ENCODE measurements at places on chromosomes 5 and 9.

GRCh38 chr9:92439921-92440750 is 15.9 kb upstream of the OMD start:
- H3K27ac ChIP-seq: no peak overlapping the region
- H3K4me1 ChIP-seq: no peaks in the 10 kb centered on the region
- no peak for DNase-seq
- no peaks in the 10 kb centered on the region for H3K27me3 ChIP-seq
- H3K36me3 ChIP-seq: no peaks in the 10 kb centered on the region
- H3K4me3 ChIP-seq: no peak overlapping the region

GRCh38 chr9:78909566-78909965 is 612.6 kb downstream of the PSAT1 start:
- H3K27me3 ChIP-seq: no peaks in the 10 kb centered on the region
- H3K4me3 ChIP-seq: no peak overlapping the region
- DNase-seq: no peak
- no peak overlapping the region for H3K27ac ChIP-seq
- no peaks in the 10 kb centered on the region for H3K36me3 ChIP-seq
- H3K4me1 ChIP-seq: no peaks in the 10 kb centered on the region

GRCh38 chr9:73597771-73598170 is 446.1 kb downstream of the ANXA1 start:
- peaks cover 17% of the 10 kb centered on the region for H3K27me3 ChIP-seq
- H3K4me3 ChIP-seq: no peak overlapping the region
- H3K4me1 ChIP-seq: no peaks in the 10 kb centered on the region
- H3K27ac ChIP-seq: no peak overlapping the region
- no peak for DNase-seq

DNA sequence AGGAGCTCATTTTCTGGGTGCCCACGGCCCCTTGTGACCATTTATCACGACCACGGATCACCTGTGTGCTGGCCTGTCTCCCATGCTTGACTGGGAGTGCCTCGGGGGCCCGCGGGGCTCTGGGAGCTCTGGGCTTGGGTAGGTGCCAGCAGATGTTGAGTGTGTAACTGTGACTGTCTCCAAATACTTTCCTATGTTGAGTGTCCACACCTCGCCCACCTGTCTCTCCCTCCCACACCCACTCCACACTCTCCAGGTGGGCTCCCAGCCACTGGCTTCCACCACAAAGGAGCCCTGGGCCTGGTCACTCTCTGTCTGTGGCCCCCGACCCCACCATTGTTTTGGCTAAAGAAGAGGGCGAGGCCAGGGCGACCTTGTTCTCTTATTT is 196.4 kb downstream of the CDK5RAP2 start:
- H3K4me1 ChIP-seq: no peaks in the 10 kb centered on the region
- no peak overlapping the region for H3K27ac ChIP-seq
- no peaks in the 10 kb centered on the region for H3K27me3 ChIP-seq
- no peak for DNase-seq
- H3K36me3 ChIP-seq: no peaks in the 10 kb centered on the region

DNA sequence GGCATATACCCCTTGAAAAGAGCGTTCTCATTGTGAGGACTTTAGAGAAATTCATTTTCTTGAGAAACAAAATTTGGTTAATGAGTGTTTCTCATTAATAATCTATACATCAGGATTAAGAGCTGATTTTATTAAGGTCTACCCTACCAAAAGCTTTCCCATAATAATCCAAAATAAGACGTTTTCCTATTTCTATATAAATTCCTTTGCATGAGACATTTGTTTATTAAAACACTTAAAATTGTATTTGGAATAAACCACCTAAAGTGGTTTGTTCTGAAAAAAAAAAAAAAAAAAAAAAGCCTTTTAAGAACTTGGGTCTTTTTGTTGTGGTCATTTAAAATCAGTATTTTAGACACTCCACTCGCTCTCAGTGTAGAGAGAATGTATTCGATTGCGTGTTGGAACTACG is 695 bp upstream of the TMOD1 start:
- H3K36me3 ChIP-seq: no peaks in the 10 kb centered on the region
- peaks cover 5% of the 10 kb centered on the region for H3K27me3 ChIP-seq
- H3K27ac ChIP-seq: no peak overlapping the region
- no peak for DNase-seq
- H3K4me3 ChIP-seq: peak overlapping the region; percentile 48

DNA sequence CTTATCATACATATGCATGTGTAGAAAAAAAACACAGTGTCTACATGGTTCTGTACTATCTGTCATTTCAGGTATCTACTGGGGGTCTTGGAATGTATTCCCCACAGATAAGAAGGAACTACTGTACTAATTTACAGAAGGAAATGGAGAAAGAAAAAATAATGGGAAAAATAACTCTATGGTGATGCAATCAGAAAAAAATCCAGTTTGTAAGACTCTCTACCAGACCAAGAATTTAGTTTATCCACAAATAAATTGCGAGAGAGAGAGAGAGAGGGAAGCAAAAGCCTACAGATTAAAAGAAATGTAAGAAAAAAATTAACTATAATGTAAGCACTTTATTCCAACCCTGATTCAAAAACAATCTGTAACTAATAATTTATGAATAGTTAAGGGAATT is 708.6 kb upstream of the ZNF608 start:
- no peaks in the 10 kb centered on the region for H3K27me3 ChIP-seq
- H3K27ac ChIP-seq: no peak overlapping the region
- no peak for DNase-seq
- no peak overlapping the region for H3K4me3 ChIP-seq
- no peaks in the 10 kb centered on the region for H3K4me1 ChIP-seq

DNA sequence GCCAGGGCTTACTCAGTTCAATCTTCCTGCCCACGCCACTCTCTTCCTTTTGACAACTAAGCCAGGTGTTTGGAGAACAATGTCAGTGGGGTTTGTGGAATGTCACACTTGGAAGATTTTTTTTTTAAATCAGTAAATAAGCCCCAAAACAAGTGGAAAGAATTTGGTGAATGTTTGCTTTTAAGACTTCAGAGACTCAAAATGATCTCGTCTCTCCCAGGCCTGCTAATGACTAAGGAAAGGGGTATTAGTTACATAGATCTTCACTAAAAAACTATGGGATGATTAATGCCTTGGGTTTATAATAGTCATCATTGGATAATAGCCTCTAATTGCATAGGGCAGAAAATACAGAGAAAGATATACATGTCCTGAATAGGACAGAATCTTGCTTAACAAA is 166.4 kb downstream of the DMRT2 start:
- no peaks in the 10 kb centered on the region for H3K27me3 ChIP-seq
- no peak for DNase-seq
- no peak overlapping the region for H3K4me3 ChIP-seq
- H3K27ac ChIP-seq: no peak overlapping the region
- no peaks in the 10 kb centered on the region for H3K4me1 ChIP-seq
- H3K36me3 ChIP-seq: no peaks in the 10 kb centered on the region

DNA sequence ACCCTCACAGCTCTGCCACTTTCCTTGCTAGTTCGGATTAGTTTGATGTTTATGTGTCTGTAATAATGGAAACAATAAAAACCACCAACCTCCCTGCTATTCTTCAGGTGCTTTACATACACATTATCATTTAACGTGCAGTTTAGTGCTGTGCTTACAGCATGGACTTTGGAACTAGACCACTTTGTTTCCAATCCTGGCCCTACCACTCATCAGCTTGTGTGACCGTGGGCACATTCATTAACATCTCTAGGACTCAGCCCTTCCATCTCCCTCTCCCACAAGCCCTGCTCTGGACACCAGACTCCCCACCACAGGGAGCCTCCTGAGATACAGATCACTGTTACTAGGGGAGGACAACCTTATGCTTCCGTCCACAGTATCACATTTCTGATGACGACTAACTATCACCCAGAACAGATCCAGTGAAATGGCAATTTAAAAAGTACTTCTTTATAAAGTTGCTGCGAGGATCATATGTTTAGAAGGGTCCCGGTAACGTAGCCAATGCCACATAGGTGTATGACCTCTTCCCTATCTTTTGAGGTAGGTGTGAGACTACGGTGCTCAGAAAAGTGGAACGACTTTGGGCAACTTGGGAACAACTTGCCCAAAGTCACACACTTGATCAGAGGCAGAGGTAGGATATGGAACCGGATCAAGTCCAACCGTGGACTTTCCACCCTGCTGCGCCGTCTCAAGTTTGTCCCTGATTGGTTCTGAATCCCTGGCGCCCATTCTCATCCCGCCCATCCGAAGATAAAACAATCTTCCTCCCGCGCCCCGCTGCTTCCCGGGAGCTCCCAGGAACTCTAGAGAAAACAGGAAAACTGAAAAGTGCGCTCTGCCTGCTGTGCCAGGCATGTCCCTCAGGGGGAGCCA is 132.4 kb upstream of the NIPBL start:
- peak overlapping the region; percentile 87 for H3K27ac ChIP-seq
- peak overlapping the region; percentile 74 for H3K4me3 ChIP-seq
- DNase-seq: peak; percentile 76
- no peaks in the 10 kb centered on the region for H3K27me3 ChIP-seq
- H3K4me1 ChIP-seq: peaks cover 13% of the 10 kb centered on the region

- no peaks in the 10 kb centered on the region for H3K27me3 ChIP-seq
- no peaks in the 10 kb centered on the region for H3K4me1 ChIP-seq
- no peak overlapping the region for H3K4me3 ChIP-seq
- no peak overlapping the region for H3K27ac ChIP-seq
- no peak for DNase-seq
These were observed 8.6 kb downstream of the SLC12A2 start for GRCh38 chr5:128092144-128092543.

GRCh38 chr9:117290856-117291622 is 123.8 kb downstream of the ASTN2 start:
- no peak for DNase-seq
- H3K4me1 ChIP-seq: no peaks in the 10 kb centered on the region
- no peaks in the 10 kb centered on the region for H3K27me3 ChIP-seq
- H3K4me3 ChIP-seq: no peak overlapping the region
- H3K27ac ChIP-seq: no peak overlapping the region

- no peak for DNase-seq
- H3K27ac ChIP-seq: no peak overlapping the region
- no peaks in the 10 kb centered on the region for H3K36me3 ChIP-seq
- H3K4me3 ChIP-seq: no peak overlapping the region
These were observed 103.1 kb downstream of the PAX5 start for GRCh38 chr9:36930941-36931340.

DNA sequence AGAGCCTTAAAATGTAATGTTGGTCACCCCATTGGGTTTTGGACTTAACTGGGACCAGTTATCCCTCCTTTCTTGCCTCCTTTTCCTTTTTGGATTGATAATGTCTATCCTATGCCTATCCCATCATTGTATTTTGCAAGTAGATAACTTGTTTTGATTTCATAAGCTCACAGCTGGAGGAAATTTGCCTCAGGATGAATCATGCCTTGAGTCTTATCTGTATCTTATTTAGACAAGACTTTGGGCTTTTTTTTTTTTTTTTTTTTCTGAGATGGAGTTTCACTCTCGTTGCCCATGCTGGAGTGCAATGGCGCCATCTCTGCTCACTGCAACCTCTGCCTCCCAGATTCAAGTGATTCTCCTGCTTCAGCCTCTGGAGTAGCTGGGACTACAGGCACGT is 443.3 kb downstream of the DNAH5 start:
- no peaks in the 10 kb centered on the region for H3K27me3 ChIP-seq
- H3K27ac ChIP-seq: no peak overlapping the region
- H3K4me3 ChIP-seq: no peak overlapping the region
- H3K4me1 ChIP-seq: no peaks in the 10 kb centered on the region
- DNase-seq: no peak
- no peaks in the 10 kb centered on the region for H3K36me3 ChIP-seq

DNA sequence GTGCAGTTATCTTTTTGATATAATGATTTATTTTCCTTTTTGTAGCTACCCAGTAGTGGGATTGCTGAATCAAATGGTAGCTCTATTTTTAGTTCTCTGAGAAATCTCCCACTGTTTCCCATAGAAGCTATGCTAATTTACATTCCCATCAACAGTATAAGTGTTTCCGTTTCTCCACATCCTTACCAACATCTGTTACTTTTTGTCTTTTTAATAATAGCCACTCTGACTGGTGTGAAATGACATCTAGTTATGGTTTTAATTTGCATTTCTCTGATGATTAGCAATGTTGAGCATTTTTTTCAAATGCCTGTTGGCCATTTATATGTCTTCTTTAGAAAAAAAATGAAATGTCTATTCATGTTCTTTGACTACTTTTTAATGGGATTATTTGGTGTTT is 94.7 kb downstream of the SERINC5 start:
- H3K4me1 ChIP-seq: no peaks in the 10 kb centered on the region
- H3K36me3 ChIP-seq: 0 out of 2 replicates have a peak, but pooled peaks cover 2% of the 10 kb centered on the region
- no peak overlapping the region for H3K4me3 ChIP-seq

- H3K4me1 ChIP-seq: no peaks in the 10 kb centered on the region
- no peaks in the 10 kb centered on the region for H3K36me3 ChIP-seq
These were observed 149.1 kb upstream of the KLF4 start for GRCh38 chr9:107638521-107639310.

DNA sequence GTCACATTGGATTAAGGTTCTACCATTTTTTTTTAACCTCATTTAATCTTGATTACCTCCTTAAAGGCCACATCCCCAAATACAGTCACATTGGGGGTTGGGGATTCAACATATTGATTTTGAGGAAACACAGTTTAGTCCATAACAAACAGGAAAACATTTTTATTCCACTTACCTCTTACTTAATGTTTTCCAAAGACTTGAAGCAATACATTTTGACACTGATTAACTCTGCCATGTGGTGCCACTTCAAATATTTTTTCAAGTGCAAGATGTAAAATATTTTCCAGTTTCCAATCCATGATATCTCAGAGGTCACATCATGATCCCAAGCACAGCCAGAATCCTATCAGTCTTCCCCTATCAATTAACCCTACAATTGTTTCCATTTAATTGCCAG is 548.0 kb downstream of the CSNK1G3 start:
- no peak overlapping the region for H3K27ac ChIP-seq
- H3K27me3 ChIP-seq: no peaks in the 10 kb centered on the region
- DNase-seq: no peak
- H3K36me3 ChIP-seq: no peaks in the 10 kb centered on the region
- H3K4me3 ChIP-seq: no peak overlapping the region

GRCh38 chr9:91023741-91024140 is 222.1 kb downstream of the SYK start:
- H3K27me3 ChIP-seq: no peaks in the 10 kb centered on the region
- H3K4me1 ChIP-seq: no peaks in the 10 kb centered on the region
- H3K27ac ChIP-seq: no peak overlapping the region
- DNase-seq: no peak
- H3K4me3 ChIP-seq: no peak overlapping the region

DNA sequence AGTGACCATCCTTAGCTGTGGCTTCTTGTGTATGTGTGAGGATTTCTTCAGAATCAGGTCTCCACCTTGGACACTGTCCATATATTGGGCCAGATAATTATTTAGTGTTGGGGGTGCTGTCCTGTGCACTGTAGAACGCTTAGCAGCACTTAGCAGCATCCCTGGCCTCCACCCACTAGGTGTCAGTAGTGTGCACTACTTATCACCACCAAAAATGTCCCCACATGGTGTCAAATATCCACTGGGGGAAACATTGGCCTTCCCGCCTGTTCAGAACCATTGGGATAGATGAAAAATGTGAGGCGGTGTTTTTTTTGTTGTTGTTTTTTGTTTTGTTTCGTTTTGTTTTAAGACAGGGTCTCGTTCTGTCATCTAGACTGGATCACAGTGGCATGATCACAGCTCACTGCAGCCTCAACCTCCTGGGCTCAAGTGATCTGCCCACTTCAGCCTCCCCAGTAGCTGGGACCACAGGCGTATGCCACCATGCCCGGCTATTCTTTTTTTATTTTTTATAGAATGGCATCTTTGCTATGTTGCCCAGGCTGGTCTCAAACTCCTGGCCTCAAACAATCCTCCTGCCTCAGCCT is 67.7 kb downstream of the TENT4A start:
- no peak overlapping the region for H3K27ac ChIP-seq
- H3K36me3 ChIP-seq: no peaks in the 10 kb centered on the region
- H3K4me1 ChIP-seq: no peaks in the 10 kb centered on the region
- peak; percentile 38 for DNase-seq
